Upper lobe of left lung (tissue), 6 donors: ENCODE measurements at places on chromosomes 1 and 21. TPM values are rescaled to one million over a fixed set of nuclear protein-coding genes. Genes with fewer than 3 reads are reported as not detected.

The SYT14 gene
- total RNA-seq, result not detected

GRCh38 chr1:197808880-197809279 is 33.6 kb upstream of the DENND1B start:
- H3K4me3 ChIP-seq, result no peak overlapping the region

- DNase-seq, result no peak
- no peak overlapping the region for H3K4me3 ChIP-seq
- no peak overlapping the region for H3K27ac ChIP-seq
- no peaks in the 10 kb centered on the region for H3K4me1 ChIP-seq
Measured at GRCh38 chr1:115199416-115200132, 110.3 kb upstream of the TSPAN2 start.

GRCh38 chr21:45252448-45252925 is 35.2 kb downstream of the POFUT2 start:
- no peak overlapping the region for H3K4me3 ChIP-seq
- peaks cover 3% of the 10 kb centered on the region for H3K27me3 ChIP-seq
- no peaks in the 10 kb centered on the region for H3K36me3 ChIP-seq
- H3K4me1 ChIP-seq, result no peaks in the 10 kb centered on the region

- no peak overlapping the region for H3K27ac ChIP-seq
- H3K36me3 ChIP-seq, result no peaks in the 10 kb centered on the region
- H3K4me1 ChIP-seq, result no peaks in the 10 kb centered on the region
- DNase-seq, result no peak
Measured at GRCh38 chr1:210607361-210607760, 278.7 kb downstream of the HHAT start.

DNA sequence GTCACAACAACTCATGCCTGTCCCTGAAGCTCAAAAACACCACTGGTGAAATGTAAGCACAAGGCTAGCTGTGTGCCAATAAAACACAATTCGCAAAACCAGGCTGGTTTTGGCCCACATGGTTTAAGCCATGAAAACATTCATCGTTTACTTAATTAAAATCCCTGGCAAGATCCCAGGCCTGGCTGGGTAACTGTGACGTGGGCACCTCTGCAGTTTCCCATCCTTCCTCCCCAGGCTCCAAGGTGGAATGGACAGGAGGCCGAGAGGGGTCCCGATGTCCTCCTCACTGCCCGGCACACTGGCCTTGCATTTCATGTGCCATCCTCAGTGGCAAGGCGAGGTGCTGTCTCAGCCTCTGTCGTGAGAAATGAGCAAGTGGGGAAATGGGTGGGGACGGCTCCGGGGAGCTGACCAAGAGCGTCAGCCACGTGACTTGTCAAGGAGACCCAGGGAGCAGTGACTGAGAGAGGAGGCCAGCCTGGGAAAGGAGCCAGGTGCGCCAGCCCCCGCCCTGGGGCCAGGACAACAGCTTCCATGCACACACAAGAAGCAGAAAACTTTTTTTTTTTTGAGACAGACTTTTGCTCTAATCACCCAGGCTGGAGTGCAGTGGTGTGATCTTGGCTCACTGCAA is 153.1 kb upstream of the RAB4A start:
- H3K4me1 ChIP-seq, result peaks cover 8% of the 10 kb centered on the region
- no peaks in the 10 kb centered on the region for H3K27me3 ChIP-seq
- H3K4me3 ChIP-seq, result no peak overlapping the region

DNA sequence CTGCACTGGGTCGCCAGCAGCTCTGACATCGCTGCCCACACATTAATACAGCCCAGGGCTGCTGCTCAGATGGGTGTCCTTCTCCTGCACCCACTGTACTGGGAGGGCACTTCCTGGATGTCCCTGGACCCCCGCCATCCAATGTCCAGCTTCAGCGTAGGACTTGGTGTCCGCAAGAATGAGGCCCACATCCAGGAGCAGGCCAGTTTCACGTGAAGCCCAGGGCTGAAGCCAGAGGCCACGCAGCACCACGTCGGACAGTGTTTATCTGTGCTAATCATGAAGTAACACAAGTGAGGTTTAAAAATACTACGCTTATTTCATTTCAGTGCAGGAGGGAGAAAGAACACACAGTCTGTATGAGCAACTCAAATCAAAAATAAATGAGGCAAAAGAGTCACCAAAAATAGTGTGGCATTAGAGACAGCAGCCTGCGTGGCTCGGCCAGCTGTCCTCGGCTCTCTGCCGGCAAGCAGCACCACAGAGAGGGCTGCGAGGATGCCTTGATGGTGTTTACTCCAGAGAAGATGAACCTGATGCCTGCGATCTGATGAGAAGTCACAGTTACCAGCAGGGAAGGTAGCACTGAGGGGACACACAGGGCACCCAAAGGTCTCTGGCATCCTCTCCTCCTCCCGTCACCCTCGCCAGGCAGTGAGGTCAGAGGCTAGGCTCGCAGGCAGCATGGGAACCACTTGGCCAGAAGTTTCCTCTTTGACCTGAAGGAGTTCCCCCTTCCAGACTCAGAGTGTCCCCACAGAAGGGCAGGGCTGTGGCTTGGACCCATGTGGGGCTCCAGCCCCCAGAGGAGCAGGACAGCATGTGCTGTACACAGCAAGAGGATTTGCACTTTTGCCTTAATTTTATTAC is 22.1 kb upstream of the NPHP4 start:
- H3K27me3 ChIP-seq, result no peaks in the 10 kb centered on the region
- H3K4me1 ChIP-seq, result no peaks in the 10 kb centered on the region
- H3K27ac ChIP-seq, result no peak overlapping the region
- H3K36me3 ChIP-seq, result no peaks in the 10 kb centered on the region
- no peak for DNase-seq
